Activated CD4-positive, alpha-beta T cell treated with anti-CD3 and anti-CD28 coated beads, Interleukin-2, amount 50 U/mL, for 24 hours (primary cell): ENCODE measurements at places on chromosomes 11 and 22.

GRCh38 chr11:134562941-134563471 is 151.0 kb upstream of the B3GAT1 start:
- no peak for DNase-seq

- no peak for DNase-seq
These were observed 48.3 kb upstream of the JAM3 start for GRCh38 chr11:134020598-134020997.

GRCh38 chr22:29393019-29393608 is 4.7 kb upstream of the AP1B1 start:
- no peak for DNase-seq

DNA sequence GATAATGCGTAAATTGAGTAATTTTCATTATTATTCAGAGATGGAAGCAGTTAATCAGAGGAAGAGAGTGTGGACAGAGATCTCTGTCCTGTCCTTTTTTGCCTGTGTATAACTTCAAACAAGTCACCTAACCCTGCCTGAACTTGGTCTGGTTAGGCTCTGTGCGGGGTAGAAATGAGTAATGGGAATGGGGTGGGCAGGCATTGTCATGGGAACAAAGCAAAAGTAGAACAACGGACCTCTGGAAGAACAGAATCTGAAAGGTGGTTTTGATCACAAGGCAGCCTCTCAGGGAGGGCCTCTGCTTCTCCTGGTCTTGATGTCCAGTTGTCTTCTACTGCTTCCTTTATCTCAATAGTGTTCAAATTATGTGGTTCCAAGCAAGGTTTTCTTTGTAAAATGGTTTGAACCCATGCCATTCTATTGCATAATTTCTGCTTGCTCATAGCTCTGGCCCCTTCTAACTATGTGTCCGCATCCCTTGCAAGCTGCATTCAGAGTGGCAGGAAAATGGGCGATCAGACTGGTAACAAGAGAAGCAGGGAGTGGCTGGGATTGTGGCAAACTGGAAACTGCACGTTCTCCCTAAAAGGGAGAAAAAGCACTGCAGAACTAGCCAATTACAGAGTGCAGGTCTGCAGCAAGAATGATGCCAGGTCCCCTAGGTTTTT is 76.1 kb downstream of the PRR5L start:
- DNase-seq, result no peak

- DNase-seq, result no peak
These were observed 17.1 kb downstream of the CFAP300 start for GRCh38 chr11:102064316-102064715.

- DNase-seq, result no peak
These were observed 13.3 kb downstream of the ARHGAP1 start for GRCh38 chr11:46686886-46687795.

- no peak for DNase-seq
These were observed 93.6 kb downstream of the NAV2 start for GRCh38 chr11:19806251-19806650.

- no peak for DNase-seq
These were observed 9.4 kb upstream of the RNF185 start for GRCh38 chr22:31150615-31151014.

DNA sequence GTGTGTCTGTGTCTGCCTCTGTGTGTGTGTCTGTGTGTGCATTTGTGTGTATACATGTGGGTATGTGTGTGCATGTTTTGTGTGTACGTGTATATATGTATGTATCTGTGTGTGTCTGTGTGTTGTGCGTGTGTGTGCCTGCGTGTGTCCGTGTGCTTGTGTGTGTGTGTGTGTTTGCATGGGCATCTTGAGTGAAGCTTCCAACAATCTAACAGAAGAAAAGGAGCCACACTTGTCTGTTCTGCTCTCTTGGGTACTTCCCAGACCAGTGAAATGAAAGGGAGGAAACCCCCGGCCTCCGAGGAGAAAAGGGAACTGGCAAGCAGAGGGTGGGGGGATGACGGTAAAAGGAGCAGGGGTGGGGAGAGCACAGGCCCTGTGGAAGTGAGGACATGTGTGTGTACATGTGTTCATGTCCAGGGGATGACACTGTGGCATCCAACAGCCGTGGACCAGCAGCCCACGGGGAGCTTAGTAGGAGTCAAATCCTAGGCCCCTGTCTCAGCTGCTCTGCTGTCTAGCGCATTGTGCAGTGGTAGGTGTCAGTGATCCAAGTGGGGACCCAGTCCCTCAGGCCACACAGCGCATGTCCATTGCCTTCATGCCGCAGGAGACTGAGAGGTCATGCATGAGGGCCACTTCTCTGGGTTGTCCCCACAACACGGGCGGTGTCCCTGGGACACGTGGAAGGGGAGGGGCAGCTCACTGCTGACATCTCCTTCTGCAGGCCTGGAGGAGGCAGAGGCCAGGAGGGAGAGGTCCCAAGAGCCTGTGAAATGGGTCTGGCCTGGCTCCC is 8.1 kb downstream of the CSF2RB start:
- no peak for DNase-seq

DNA sequence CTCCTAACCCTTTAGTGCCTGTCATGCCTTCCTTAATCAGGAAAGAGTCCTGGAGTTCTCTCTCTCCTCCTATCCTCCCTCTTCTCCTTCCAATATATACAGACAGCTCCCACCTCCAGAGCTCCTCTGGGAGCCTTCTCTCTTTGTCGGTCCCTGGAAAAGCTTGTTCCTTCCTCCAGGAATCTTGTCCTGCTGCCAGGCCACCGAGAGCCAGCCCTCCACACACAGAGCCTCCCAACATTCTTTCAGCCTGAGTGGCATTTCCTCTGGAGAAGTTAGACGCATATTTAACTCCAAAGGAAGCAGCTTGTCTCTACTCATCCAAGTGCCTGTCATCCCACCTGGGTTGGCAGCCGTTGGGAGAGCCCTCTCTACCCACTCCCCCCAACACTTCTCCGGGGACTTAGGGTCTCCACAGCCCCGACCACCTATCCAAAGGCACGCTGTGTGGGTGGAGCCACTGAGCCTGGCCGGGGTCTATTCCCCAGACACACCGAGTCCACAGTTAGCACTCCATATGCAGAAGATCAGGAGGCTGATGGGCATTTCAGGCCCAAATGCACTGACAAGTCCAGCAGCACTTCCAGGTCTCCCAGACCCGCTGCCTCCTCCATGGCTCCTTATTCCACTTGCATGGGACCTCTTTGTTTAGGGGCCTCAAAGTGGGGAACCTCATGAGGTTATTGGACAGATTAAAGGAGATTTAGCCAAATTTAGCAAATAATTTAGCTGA is 31.1 kb downstream of the DKK3 start:
- no peak for DNase-seq

GRCh38 chr11:17572359-17572690 is 25.3 kb downstream of the OTOG start:
- no peak for DNase-seq

GRCh38 chr22:29641700-29642330 is 38.4 kb downstream of the NF2 start:
- DNase-seq, result no peak

GRCh38 chr11:66080055-66080817 is 10.2 kb downstream of the PACS1 start:
- DNase-seq, result no peak

DNA sequence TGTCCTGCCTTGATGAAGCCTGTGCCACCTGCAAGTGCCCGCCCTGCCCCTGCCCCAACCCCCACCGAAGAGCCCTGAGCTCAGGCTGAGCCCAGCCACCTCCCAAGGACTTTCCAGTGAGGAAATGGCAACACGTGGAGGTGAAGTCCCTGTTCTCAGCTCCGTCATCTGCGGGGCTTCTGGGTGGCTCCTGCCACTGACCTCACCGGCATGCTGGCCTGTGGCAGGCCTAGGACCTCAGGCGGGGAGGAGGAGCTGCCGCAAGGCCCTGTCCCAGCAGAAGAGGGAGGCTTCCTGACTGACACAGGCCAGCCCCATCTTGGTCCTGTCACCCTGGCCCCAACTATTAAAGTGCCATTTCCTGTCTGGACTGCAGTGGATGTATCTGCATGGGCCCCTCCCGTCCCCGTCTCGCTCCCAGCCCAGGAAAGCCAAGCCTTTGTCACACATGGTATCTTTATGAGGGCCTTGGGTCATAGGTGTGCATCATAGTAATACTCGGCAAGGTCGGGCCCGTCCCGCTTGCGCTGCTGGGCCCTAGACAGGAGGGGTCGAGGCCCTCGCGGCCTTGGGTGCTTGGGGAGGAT is 882 bp downstream of the FREY1 start:
- no peak for DNase-seq

DNA sequence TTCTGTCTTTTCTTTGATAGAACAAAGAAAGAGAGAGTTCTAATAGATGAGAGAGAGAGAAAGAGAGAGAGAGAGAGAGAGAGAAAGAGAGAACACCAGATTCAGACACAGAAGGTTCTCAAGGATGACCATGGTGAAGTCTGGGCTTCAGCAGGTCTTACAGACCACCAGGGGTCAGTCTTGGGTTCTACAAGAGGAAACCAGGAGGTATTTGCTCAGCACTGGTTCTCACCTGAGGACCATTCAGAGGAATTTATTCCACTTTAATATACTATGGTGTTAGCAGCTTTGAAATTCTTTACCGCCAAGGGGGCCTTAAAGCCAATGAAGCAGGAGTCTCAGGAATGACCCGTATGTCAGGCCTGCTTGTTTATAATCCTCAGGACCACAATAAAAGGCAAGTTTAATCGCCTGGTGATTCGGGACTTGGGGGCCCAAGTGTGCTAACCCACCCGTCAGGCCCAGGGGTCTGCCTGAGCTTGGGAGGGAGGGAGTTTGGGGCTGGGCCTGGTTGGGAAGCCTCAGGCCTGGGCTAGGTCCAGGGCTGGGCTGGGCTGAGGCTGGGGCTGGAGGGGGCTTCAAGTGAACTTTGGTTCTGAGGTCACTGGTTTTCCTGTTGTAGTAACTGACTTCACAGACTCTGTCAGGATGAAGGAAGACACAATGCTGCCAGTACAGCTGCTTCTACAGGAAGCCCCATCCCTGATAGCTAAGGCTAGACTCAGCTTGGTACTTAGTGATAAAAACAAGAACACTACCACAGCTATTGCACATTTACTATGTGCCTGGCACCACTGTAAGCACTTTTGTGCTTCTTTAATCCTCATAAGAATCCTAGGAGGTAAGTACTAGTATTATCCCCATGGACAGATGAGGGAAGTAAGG is 179.2 kb upstream of the ZBED5 start:
- no peak for DNase-seq

- DNase-seq, result no peak
These were observed 6.5 kb downstream of the DCPS start for GRCh38 chr11:126310200-126310991.

GRCh38 chr11:96145163-96145585 is 197.8 kb downstream of the MAML2 start:
- no peak for DNase-seq

DNA sequence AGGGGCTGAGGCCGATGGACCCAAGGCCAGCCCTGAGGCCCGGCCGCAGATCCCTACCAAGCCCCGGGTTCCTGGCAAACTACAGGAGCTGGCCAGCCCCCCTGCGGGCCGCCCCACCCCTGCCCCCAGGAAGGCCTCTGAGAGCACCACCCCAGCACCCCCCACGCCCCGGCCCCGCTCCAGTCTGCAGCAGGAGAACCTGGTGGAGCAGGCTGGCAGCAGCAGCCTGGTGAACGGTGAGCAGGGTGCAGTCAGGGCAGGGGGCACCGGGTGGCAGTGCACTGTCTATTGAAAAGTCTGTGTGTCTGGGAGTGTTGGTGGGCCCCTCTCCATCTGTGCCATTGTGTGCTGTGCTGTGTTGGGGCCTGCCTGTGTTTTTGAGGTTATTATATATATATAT is 16.1 kb downstream of the MICALL1 start:
- DNase-seq, result no peak

DNA sequence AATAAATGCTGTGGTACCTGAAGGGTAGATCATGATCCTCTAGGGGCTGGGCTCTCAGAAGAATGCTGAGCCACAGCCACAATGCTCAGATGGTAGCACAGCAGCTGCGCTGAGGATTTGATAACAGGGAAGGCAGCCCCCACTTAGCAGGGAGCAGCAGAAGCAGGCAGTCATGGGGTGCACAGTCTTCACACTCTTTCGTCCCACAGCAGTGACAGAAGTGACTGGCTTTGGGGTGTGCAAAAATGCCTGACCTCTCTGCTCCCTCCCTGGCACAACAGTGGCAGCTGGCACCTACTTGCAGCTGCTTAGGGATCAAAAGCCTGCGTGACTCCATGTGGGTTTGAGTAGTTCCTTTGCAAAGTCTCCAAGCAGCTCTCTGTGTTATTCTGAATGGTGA is 1349.8 kb upstream of the RAG2 start:
- no peak for DNase-seq

DNA sequence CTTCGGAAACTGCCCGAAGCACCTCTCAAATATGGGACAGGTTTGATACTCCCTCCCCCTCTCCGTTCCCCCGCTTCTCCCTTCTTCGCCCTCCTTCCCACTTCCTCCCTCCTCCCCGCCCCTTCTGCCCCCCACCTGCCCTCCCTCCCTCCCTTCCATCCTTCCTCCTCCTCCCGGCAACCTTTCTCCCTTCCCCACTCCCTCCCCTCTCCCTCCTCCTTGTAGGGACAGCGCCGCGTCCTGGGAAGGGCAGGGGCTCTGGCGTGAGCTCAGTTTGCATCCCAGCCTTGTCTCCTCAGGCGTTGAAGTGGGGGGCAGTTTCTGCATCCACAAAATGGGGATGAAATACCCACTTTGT is 6.1 kb upstream of the NFAM1 start:
- DNase-seq, result no peak

DNA sequence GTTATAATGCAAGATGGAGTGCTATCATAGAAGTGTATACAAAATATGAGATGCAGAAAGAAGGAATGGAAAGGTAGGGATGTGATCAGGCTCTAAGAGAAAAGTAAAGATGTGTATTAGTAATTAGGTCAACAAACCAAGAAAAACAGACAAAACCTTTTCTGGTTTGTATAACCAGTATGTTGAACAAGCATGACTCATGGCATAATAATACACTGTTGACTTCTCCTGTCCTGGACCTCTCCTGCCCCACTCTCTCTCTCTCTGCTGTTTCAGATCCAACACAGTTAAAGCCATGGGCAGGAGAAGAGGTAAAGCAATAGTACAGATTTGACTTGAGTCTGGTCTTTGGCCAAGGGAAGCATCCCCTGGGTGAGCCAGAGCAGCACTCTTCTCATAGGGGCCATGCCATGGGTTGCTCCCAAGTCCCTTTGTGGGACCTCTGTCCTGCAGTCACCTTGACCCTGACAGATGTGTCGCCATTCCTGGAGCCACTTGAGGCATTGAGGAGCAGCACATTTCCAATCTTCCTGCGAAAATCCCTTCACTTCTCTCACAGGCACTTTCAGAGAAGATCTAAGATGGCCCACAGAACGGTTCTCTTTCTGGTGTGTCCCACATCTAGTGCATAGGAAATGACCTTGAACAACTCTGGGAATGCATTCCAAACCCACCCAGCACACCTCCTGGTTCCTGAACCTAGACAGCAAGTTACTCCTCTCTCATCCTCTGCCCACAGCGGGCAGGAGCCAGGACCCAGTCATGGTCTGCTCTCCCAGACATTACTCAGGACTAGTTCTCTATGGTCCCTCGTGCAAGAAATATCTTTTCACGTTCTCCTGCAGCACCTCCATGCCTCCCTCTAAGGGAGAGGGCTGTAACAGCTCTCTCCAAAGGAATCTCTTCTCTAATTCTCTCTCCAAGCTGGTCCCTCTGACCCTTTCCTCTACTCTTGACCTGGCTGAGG is 58.2 kb upstream of the PRSS23 start:
- DNase-seq, result no peak

- no peak for DNase-seq
These were observed 680.9 kb upstream of the ANO5 start for GRCh38 chr11:21511835-21512440.
